ENCODE measurements at places on chromosomes 4 and X. TPM values are rescaled to one million over a fixed set of nuclear protein-coding genes. Genes with fewer than 3 reads are reported as not detected.
A peak's percentile ranks its signal among the peaks of the same experiment; 100 is the strongest.

POU3F4 gene
- not detected for total RNA-seq

DNA sequence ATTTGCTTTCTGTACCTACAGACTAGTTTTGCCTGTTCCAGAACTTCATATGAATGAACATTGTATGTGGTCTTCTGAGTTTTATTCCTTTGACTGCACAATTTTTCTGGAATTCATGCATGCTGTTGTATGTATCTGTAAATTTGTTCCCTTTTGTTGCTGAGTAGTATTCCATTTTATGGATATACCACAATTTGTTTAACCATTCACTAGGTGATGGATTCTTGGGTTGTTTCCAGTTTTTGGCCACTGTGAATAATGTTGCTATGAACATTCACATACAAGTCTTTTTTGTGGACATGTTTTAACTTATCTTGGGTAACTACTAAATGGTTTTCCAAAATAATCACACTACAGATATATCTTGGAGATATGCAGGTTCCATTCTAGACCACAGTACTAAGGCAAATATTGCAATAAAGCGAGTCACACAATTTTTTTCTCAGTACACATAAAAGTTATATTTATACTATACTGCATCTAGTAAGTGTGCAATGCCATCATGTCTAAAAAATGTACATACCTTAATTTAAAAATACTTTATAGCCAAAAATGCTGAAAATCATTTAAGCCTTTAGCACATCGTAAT, 58.7 kb downstream of the TSPAN5 start:
- no peak overlapping the region for H3K27ac ChIP-seq
- H3K27me3 ChIP-seq = no peaks in the 10 kb centered on the region
- no peak for DNase-seq
- no peak overlapping the region for H3K4me3 ChIP-seq
- H3K4me1 ChIP-seq = peaks cover 16% of the 10 kb centered on the region

- peak overlapping the region; percentile 65 for H3K27ac ChIP-seq
- H3K4me1 ChIP-seq = no peaks in the 10 kb centered on the region
- H3K27me3 ChIP-seq = no peaks in the 10 kb centered on the region
Observed at GRCh38 chrX:51802917-51803688, 59.9 kb downstream of the GSPT2 start.

DNA sequence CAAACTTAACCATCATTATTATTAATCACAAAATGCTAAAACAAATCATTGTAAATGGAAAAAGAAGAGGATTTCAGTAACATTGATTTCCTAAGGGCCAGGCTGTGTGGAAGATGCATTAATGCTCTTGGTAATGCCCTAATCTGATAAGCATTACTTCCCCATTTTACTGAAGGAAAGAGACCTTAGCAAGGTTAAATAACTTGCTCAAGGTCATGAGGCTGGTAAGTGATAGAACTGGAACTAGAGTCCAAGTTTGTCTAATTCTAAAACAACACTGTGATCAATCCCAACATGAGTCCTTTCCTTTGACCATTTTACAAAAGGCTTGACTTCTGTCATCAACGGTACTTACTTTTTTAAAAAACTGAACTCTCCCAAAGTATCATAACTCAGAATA, 32.6 kb downstream of the ADAMTS3 start:
- DNase-seq = no peak
- H3K27ac ChIP-seq = no peak overlapping the region
- H3K4me3 ChIP-seq = no peak overlapping the region
- H3K4me1 ChIP-seq = no peaks in the 10 kb centered on the region
- no peaks in the 10 kb centered on the region for H3K27me3 ChIP-seq
- H3K36me3 ChIP-seq = no peaks in the 10 kb centered on the region

PTPN13 gene
- total RNA-seq = 87.8 TPM

CWH43 gene
- total RNA-seq = not detected

- H3K27me3 ChIP-seq = no peaks in the 10 kb centered on the region
- no peak for DNase-seq
- no peaks in the 10 kb centered on the region for H3K36me3 ChIP-seq
- H3K4me3 ChIP-seq = no peak overlapping the region
Observed at GRCh38 chr4:183814461-183814860, 90.6 kb upstream of the STOX2 start.

- DNase-seq = no peak
- H3K27ac ChIP-seq = no peak overlapping the region
- H3K4me3 ChIP-seq = no peak overlapping the region
- no peaks in the 10 kb centered on the region for H3K27me3 ChIP-seq
- no peaks in the 10 kb centered on the region for H3K36me3 ChIP-seq
Observed at GRCh38 chr4:109589119-109589518, 29.1 kb downstream of the MCUB start.

CT45A5 gene
- total RNA-seq = not detected

UGT8 gene
- not detected for total RNA-seq

C1QTNF7 gene
- total RNA-seq = 0.72 TPM

DNA sequence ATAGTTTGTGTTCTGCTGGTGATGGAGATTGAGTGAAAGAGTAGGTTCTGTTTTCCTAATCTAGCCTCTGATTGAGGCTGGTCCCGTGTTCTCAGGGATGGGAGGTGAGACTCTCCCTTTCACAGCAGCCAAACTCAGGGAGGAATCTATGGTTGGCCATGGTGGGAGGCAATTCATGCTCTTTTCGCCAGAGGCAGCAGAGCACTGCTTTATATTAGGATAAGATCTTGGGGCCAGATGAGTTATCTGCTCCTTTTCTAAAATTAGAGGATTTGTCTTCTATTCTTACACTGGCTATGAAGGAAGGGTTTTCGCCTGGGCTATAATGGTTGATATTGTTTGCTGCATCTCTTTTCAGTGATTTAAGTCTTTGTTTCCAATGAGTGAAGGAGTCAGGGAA, 63.9 kb upstream of the NLGN4X start:
- no peaks in the 10 kb centered on the region for H3K4me1 ChIP-seq
- H3K4me3 ChIP-seq = no peak overlapping the region
- H3K36me3 ChIP-seq = no peaks in the 10 kb centered on the region
- DNase-seq = no peak
- no peak overlapping the region for H3K27ac ChIP-seq
